ENCODE measurements at places on chromosomes 11 and 22. TPM values are rescaled to one million over a fixed set of nuclear protein-coding genes. Genes with fewer than 3 reads are reported as not detected.
A peak's percentile ranks its signal among the peaks of the same experiment; 100 is the strongest.

DNA sequence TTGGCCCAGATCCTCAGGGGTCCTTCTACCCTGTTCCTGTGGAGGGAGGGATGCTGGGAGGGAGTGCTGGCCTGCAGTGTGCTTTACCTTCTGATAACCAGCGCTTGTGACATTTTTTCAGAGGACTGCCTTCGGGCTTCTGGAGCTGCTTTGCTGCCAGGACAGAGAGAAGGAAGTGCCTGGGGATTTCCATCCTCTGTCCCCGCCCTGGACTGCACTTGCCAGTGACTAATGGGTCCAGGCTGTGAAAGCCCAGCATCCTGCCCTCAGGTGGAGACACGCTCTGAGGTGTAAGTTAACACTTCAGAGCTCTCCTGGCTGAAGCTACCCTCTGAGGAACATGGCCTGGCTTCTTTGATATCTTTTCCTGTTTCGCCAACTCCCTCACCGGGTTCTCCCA is 158.7 kb upstream of the SYT13 start:
- no peak for DNase-seq

NCF4 gene
- total RNA-seq = not detected

GAB4 gene
- total RNA-seq = not detected

MOGAT2 gene
- 0.39 TPM for total RNA-seq

DNA sequence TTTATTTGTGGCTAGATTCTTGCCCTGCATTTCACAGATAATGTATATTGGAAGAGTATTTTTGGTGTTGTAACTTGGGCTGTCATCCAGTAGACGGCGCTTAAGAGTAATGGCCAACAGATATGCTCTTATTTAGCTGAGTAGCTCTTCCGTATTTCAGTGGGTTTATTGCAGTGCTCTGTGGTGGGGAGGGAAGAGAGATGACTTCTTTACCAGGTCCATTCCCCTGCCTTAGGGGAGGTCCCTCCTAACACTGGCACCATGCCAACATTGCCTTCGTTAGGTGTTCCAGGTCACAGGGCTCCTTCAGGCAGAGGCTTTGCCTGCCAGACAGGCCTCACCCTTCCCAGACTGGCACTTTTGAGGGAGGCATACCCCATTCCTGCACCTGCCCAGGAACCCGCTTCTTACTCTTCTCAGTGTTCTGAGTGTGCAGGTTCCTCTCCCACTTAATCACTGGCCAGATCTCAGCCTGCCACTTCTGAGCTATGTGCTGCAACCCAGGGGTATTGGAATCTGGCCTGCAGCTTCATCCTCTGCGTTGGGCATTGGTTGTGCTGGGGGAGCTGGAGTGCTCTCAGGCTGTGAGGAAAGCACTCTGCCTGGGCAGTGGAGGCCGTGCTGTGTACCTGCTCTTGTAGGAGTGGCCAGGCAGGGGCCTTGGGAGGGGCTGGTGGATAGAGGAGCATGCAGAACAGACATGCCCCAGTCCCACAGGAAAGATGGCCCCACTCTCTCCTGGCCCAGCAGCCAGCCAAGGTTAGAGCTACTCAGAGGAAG is 29.4 kb upstream of the SLN start:
- peak; percentile 37 for DNase-seq

DNA sequence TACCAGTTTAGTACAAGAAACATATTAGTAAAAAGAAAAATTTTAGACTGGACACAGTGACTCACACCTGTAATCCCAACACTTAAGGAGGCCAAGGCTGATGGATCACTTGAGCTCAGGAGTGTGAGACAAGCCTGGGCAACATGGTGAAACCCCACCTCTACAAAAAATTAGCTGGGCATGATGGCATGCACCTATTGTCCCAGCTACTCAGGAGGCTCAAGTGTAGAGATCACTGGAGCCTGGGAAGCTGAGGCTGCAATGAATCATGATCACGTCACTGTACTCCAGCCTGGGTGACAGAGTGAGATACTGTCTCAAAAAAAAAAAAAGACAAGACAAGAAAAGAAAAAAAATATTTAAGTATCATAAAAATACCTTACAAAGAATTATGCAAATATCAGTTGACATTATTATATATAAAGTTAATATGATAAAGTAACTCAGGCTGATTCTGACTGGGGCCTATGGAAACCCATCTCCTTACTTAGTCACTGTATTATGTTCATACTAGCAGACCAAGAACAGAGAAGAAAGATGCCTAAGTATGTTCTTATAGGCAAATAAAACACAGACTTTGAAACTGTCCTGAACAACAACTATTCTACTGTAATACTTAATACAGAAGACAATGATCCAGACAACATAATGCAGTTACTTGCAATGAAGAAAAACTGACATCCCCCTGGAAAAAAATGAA is 27.3 kb downstream of the FAM168A start:
- no peak for DNase-seq

DNA sequence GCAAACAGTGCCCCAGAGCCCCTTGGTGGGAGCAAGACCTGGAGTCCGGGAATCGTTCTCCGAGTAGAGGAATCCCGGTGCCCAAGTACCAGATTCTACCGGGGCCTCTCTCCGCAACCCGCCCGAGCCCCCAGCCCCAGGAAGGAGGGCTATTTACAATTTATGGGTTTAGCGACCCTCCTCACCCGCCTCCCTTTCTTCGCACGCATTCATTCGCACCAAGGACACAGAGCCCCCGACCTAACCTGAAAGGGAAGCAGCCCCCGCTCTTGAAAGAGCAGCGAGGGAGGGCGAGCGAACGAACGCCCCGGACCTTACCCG is 628 bp downstream of the LRP4 start:
- DNase-seq = no peak

GRCh38 chr11:94586978-94587377 is 19.8 kb downstream of the PIWIL4 start:
- peak; percentile 73 for DNase-seq

- DNase-seq = no peak
Observed at GRCh38 chr11:118851970-118852369, 31.7 kb upstream of the CXCR5 start.

NPAS4 gene
- total RNA-seq = not detected

DNA sequence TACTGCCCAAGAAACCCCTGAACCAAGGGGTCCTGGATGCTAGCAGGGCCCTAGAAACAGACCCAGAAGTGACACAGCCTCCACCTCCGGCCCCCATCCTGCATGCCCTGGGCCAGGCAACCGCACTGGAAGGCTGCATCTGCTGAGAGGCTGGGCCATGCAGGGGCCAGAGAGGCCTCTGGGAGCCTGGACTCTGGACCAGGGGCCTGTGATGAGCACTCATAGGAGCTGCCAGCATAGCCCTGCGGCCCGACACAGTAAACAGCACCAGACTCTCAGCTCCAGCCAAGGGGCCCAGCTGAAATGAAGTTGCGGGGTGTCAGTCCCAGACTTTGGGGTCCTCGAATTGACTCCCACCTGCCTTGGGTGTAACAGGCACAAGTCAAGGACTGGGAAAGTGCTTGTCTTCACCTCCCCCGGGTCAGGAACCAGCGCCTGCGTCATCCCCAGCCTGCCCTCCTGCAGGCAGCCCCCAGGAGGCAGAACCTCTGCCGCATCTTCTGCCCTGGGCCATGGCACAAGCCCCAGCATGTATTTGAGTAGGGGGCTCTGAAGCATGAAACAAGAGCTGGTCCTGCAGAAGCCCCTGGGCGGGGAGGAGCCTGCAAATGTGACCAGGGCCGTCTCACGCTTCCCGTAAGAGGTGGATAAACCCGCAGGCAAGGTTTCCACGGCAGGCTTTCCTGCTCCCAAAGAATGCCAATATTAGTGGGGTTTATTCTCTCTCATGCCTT is 25.2 kb upstream of the CCND1 start:
- DNase-seq = no peak

Measured in Caco-2 (cell line).